ENCODE measurements at places on chromosomes 6 and 20.

- DNase-seq, result no peak
Observed at GRCh38 chr6:32402812-32403211, 4.2 kb downstream of the BTNL2 start.

DNA sequence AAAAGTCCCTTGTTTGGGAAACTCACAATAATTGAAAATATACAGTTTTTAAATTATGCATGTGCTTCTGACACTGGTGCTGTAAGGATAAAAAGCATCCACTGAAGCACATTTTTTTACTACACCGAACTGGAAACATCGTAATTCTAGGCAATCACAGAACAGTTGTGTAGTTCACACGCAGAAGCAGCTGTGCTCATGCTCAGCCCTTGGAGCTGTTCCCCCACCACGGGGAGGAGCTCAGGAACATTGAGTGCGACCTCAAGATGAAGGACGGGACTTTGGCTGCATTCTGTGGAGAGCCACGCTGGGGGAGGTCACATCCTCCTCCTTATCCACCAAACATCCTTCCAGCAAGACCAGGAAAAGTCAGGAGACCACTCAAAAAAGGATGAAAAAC is 466.3 kb upstream of the CDH4 start:
- no peak for DNase-seq

DNA sequence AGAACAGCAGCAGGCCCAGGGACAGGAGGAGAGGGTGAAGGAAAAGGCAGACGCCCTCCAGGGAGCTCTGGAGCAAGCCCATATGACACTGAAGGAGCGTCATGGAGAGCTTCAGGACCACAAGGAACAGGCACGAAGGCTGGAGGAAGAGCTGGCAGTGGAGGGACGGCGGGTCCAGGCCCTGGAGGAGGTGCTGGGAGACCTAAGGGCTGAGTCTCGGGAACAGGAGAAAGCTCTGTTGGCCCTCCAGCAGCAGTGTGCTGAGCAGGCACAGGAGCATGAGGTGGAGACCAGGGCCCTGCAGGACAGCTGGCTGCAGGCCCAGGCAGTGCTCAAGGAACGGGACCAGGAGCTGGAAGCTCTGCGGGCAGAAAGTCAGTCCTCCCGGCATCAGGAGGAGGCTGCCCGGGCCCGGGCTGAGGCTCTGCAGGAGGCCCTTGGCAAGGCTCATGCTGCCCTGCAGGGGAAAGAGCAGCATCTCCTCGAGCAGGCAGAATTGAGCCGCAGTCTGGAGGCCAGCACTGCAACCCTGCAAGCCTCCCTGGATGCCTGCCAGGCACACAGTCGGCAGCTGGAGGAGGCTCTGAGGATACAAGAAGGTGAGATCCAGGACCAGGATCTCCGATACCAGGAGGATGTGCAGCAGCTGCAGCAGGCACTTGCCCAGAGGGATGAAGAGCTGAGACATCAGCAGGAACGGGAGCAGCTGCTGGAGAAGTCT is 25.5 kb downstream of the C20orf173 start:
- DNase-seq, result no peak

GRCh38 chr20:50982363-50982762 is 23.7 kb downstream of the MOCS3 start:
- DNase-seq, result peak; percentile 20

DNA sequence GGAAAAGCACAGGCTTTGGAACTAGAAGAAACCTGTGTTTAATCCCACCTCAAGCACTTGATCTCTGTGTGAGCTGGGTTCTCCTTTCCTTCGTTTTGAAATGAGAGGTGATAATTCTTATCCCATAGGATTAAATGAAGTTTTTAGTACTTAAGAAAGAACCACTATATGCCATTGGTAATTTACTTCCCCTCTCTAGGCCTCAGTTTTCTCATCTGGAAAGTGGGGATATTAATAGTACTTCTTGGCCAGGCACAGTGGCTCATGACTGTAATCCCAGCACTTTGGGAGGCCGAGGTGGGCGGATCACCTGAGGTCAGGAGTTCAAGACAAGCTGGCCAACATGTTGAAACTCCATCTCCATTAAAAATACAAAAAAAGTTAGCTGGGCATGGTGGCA is 14.1 kb downstream of the REM1 start:
- no peak for DNase-seq

GRCh38 chr6:137685798-137686375 is 181.2 kb upstream of the TNFAIP3 start:
- DNase-seq, result no peak

GRCh38 chr20:24743641-24744040 is 205.4 kb upstream of the CST7 start:
- DNase-seq, result no peak

- DNase-seq, result no peak
Observed at GRCh38 chr6:111301946-111302345, 181.1 kb downstream of the REV3L start.

DNA sequence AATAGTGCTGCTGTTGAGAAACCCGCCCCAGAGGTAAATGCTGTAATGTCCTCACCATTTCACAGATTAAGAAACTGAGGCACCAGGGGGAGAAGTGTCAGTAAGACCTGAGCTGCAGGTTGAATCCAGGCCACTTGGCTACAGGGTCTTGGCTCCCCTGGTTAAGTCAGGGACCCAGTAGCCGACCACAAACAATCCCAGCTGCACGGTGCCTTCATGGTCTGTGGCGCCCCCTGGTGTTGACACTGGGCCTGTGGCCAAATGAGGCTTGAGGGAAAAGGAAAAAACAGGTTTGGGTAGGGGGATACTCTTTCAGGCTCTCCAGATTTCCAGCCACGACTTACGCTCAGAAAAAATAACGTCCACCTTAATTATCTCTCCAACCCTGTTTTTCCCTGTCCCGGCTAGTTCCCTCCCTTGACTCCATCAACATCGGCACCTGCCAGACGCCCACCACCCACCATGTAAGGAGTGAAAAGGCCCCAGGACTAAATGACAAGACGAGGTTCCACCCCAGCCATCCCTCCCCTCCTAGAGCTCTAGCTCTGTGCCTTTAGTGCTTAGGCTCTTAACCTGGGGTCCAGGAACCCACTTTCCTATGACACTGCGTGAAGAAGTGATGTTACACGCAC is 47.7 kb upstream of the POLR1H start:
- DNase-seq, result peak; percentile 38

- no peak for DNase-seq
Observed at GRCh38 chr20:38307371-38308046, 3.6 kb downstream of the BPI start.

DNA sequence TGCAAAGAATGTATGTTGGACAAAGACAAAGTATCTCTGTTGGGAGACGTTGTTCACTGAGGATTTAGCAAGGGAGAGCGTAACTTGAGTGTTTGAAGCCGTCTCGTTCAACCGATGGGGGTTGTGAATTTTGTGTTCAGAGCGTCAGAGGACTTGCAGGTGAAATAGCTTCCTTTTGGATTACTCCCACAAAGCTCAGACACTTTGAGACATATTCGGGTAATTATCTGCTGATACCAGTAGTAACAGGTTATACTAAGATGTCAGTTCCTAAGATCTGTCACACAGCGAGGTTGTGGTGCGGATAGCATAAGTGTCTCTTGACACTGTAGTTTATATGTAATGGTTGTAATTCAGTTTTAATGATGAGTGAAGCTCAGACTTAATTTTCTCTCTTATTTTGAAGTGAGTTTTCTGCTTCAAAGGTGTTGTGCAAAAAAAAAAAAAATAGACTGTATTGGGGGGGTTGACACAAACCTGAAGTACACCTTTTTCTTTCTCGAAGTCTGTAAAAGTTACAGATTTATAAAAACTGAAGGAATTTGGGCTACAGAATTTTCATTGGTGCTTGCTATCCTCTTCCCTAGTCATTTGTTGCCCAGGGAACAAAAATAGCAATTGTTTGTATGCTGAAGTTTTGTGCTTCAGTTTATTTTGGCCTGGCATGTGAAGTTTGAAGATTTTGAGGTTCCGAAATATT is 1.7 kb downstream of the ASXL1 start:
- peak; percentile 44 for DNase-seq

GRCh38 chr6:53651205-53651763 is 14.3 kb downstream of the KLHL31 start:
- DNase-seq, result peak; percentile 95

DNA sequence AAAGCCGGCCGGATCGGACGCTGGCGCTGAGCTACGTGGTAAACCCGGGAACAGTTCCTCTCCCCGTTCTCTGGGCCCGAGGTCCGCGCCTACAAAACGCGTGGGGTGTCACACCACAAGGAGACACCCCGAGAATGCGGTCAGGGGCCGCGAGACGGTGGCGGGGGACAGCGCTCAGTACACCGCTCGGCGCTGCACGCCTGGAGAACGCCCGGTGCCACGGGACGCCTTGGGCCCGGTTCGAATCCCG is 670 bp downstream of the NCOA5 start:
- no peak for DNase-seq

DNA sequence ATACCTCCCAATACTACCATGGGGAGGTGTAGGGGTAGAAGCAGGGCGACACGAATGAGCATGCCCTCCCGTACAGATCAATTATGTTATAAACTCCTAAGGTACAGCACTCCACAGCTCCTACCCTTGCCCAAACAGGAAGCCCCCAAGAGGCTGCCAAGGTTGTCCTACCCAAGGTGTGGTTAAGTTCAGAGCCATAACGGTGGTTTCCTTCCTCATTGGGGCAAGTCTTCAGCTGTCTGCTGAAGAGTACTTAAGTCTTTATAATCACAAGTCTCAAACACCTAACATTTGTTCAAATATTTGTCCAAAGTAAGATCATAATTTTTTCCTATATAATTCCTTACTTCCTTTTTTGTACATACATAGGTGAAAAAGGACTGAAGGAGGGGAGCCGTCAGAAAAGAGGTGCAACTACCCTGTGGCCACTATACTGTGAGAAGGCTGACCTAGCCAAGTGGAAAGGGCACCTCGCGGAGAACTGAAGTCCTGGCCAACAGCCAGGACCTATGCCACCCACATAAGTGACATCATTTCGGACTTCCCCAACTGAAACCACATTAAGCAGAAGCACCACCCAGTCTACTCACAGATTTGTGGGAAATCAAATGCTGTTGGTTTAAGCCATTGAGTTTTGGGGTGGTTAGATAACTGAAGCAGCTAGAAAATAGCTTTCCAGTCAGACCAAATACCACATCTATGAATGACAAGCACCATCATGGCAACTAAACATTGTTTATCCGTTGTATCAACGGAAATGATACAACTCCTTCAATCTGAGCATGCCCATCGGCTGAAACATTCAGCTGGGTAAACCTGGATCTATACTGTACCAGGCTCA is 2.9 kb upstream of the RAB22A start:
- peak; percentile 94 for DNase-seq

- no peak for DNase-seq
Observed at GRCh38 chr6:35359744-35360348, 17.5 kb downstream of the PPARD start.

DNA sequence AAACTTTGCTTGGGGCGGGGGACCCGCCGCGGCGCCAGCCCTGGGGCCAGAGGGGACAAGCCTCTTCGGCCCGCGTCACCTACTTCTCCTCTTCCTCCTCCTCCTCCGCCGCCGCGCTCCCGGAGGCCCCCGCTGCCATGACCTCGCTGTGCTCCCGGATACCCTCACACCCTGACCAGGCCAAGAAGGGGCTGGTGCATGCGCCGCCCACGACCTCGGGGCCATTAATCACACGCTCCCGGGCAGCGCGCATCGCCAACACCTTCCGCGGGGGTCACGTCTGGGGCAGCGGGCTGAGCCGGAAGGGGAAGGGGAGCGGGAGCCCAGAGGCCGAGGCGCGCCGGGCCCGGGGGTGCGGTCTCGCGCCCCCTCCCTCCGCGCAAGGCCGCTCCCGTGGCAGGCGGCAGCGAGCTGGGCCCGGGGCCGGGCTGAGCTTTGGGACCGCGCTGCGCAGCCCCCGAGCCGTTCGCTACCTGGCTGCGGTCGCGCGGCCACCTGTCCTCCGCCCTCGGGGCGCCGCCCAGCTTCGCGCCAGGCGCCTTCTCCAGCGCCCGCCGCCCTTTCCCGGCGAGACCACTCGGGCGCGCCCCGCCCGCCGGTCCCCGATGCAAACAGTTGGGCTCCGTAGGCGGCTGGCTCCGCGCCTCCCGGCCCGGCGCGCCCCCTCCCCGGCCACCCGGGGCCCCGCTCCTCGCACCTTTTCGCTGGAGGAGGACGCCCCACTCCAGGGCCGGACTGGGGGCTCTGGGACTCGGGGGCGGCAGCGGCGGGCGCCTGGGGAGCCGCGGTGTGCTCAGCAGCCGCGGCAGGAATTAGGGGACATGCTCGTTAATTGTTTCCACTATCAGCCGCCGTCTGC is 575 bp upstream of the CNR1 start:
- no peak for DNase-seq

GRCh38 chr6:100300221-100300736 is 164.4 kb downstream of the SIM1 start:
- DNase-seq, result no peak

- no peak for DNase-seq
Observed at GRCh38 chr6:162702446-162702845, 25.1 kb downstream of the PRKN start.

GRCh38 chr6:15936503-15936902 is 192.4 kb upstream of the MYLIP start:
- peak; percentile 82 for DNase-seq

GRCh38 chr6:129681913-129682205 is 28.1 kb downstream of the ARHGAP18 start:
- no peak for DNase-seq

GRCh38 chr6:137588472-137588871 is 94.3 kb upstream of the OLIG3 start:
- no peak for DNase-seq

DNA sequence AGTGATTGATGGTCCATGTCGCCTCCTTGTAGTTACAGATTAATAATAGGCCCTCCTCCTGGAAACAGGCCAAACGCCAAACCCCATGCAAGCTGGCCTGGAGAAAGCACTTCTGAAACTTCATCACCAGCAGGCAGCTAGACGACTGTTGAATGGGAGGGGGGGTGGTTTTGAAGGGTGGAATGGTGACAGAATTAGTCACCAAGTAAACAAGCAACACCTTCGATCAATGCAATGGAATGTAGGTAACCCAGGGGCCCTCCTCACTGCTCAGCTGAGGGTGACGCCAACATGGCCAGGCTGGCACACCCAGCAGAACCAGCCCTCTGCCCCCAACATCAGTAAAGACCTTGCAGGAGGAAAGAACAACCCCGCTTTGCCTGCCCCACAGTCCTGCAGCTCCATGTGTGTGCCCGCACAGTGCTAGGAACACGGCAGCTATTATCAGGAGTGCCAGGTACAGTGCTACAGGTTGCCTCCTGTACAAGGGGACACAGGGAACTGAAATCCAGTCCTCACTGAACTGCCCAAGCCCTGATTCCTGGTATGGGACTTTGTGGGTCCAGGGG is 2.7 kb downstream of the BCAS1 start:
- DNase-seq, result peak; percentile 85

DNA sequence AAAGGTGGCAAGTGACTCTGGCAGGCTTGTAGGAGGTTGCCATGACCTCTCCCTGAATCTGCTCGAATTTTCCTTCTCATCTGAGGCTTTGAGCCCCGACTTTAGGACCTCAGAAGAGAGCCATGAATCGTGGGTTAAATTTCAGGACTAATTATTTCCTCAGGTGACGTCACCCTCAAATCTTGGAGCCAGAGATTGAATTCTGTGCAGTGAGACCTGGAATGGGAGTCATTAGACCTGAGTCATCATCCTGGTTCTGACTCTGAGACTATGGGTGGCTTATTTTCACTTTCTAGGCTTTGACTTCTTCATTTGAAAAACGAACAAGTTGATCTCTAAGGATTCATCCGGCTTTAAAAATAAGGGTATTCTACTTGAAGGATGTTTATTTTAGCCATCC is 48.5 kb upstream of the PDYN start:
- DNase-seq, result no peak

All from hematopoietic multipotent progenitor cell treated with erythropoietin and hydrocortisone succinate and interleukin-3 and kit ligand, for 4 days (in vitro differentiated cells).